ENCODE measurements at places on chromosomes 4 and X.

DNA sequence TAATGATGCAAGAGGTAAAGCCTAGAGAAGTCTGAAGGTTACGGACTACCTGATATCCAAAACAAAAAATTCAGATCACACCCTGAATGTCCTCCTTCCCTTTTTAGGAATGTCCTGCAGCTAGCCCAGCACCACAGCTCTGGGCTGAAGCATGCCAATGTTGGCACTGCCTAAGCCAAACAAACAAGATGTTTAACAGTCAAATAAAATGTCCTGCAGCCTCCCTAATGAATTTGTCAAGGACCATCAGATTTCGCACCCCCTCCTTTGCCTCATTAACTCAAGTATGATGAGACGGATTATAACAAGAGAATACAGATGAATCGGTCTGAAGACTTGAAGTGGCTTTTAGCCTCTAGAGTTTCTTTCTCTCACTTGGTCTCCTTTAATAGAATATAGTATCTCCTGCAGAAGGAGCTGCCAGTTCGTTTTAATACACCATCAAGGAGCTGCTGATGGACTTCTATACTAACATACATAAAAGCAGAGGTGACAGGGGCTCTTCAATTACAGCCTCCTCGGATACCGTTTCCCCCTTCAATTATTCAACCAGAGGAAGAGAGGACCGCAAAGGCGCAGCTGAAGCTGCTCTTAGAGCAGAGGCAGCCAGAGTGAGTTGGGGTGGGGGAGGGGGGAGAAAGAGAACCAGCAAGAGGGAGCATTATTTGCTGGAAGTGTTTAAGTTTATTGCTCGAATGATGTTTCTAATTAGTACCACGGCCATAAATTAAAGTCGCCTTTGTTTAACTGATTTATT, 3.0 kb upstream of the MAB21L2 start:
- no peak for DNase-seq

- no peak for DNase-seq
Measured at GRCh38 chr4:20916106-20916505, 215.8 kb downstream of the PACRGL start.

DNA sequence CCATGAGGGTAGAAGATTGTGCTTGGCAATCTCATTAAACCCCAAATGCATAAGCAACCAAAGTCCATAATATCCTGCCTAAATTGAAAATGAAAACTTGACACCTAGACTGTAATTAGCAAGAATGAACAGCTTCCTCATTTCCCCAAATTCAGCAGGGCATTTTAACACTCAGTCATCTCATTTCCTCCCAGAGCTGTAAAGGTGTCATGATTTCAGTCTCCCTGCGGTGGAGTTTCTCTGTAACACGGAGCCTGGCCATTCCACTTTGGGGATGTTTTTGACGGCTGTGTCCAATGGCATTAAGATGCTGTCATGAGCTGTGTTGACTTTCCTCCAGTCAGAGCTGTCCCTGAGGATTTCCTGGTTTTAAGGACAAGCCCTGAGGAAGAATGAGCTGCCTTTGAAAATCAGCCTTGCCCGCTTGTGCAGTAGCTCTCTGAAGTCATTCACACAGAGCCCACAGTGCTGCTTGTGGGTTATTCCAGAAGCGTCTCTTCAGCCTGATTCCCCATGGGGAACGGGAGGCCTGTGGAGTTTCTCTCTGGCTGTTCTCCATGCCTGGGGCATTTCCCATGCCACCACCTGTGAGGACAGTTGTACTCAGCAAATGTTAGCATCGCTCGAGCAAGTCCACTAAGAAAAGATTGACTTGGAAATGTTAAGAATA, 187.0 kb downstream of the MID1 start:
- no peak for DNase-seq

DNA sequence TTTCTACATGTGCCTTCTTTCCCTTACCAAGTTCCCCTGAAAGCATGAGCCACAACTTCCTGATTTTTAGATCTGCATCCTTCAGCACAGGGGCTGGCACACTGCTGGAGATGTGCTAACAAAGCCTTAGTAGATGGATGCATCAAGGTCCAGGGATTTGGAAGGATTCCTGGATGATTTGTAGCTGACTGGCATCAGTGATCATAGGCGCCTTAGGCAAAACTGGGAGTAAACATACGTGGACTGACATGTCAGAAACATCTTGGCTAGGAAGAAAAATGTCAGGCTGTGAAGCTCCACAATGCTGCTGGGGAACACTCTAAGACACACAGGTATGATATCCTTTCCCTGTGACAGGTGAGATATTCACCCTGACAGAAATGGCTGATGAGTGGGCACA, 156.4 kb downstream of the AMELX start:
- DNase-seq = no peak

DNA sequence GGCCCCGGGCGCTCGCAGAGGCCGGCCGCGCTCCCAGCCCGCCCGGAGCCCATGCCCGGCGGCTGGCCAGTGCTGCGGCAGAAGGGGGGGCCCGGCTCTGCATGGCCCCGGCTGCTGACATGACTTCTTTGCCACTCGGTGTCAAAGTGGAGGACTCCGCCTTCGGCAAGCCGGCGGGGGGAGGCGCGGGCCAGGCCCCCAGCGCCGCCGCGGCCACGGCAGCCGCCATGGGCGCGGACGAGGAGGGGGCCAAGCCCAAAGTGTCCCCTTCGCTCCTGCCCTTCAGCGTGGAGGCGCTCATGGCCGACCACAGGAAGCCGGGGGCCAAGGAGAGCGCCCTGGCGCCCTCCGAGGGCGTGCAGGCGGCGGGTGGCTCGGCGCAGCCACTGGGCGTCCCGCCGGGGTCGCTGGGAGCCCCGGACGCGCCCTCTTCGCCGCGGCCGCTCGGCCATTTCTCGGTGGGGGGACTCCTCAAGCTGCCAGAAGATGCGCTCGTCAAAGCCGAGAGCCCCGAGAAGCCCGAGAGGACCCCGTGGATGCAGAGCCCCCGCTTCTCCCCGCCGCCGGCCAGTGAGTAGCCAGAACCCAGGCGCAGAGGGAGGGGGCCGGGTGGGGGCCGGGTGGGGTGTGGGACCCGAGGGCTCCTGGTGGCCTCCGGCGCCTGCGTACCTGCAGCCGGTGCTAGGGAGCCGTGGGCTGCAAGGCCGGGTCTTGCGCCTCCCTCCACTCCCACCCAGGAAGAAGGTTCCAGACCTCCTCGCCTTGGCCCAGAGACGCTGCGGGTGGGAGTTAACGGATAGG, 534 bp downstream of the MSX1 start:
- DNase-seq = peak; percentile 46

DNA sequence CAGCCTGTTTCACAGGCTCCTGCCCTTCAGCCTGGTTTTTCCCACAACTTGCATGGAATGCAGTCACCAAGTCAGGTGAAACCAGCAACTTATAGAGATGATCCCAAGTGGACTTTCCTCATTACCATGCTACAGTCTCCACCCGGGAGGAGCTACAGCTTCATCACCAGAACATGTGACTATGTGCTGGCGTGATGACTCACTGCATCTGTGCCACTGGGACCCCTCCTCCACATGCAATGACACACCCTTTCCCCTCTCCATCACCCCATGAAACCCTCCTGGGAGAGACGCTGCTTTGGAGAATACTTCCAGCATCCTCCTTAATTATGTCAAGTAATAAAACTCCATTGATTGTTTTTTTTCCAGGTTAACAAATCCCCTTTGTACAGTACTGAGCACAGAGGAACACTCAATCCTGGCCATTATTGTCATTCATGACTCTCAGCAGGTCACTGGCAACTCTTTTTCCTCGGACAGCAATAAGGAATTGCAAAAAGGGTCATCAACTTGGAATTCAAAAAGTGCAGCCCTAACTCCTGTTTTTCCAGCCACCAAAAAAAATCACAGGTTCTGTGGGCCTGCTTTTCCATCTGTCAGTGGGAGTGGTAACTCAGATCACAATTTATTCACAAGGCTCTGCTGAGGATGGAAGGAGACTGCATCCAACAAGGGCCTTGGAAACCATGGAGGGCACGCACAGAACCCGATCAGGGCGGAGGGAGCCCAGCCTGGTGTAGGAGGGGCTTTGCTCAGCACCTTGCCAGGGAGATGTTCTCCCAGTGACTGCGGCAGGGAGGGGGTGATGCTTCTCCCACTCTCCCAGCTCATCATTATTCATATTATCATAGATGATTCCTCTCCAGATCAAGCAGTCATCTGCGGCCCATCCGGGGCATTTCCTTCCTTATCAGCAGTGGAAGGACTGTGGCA, 17.4 kb downstream of the QDPR start:
- DNase-seq = no peak

GRCh38 chr4:7766661-7767345, 172.9 kb downstream of the AFAP1 start:
- no peak for DNase-seq

GRCh38 chrX:110847334-110847733, 51.7 kb upstream of the CHRDL1 start:
- no peak for DNase-seq

- DNase-seq = no peak
Measured at GRCh38 chr4:116899561-116899960, 185.8 kb downstream of the TRAM1L1 start.

DNA sequence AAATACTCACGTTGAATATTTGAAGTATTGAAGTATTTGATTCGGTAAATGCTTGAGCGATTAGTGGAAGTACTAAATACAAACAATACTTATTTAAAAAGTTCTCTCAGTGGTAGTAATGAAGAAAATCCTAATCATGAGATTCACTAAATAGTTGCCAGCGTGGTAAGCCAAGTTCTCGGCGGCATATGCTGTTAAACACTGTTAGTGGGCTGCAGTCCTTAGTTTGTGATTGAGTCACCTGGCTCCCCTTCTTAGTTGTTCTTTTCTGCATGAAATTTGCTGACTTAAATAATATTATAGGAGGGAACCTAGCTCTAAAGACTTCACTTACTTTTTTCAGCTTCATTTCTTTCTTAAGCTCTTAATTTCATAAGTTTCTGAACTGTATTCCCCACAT, 51.4 kb downstream of the STIM2 start:
- DNase-seq = no peak

- no peak for DNase-seq
Measured at GRCh38 chr4:100881283-100881682, 363.5 kb upstream of the EMCN start.

DNA sequence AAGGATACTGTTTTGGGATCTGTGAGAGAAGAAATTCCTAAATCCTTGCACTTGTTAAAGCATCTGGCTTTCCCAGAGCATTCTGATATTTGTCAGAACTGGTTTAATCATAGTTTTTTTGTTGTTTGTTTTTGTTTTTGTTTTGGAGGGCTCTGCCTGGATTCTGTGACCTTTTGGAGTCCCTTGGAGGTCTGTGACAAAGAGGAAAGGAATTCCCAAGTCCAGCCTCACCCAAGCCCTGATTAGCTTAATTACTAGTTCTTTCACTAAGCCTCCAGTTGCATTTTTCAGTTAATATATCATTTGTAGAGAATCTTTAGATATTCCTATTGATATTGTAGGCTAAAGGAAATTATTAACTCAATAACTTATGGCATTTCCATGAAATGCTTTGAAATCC, 711 bp downstream of the ACE2 start:
- no peak for DNase-seq

GRCh38 chrX:72128881-72129280, 2.8 kb downstream of the RTL5 start:
- no peak for DNase-seq

- DNase-seq = no peak
Measured at GRCh38 chrX:124231451-124231759, 101.1 kb upstream of the TEX13D start.

DNA sequence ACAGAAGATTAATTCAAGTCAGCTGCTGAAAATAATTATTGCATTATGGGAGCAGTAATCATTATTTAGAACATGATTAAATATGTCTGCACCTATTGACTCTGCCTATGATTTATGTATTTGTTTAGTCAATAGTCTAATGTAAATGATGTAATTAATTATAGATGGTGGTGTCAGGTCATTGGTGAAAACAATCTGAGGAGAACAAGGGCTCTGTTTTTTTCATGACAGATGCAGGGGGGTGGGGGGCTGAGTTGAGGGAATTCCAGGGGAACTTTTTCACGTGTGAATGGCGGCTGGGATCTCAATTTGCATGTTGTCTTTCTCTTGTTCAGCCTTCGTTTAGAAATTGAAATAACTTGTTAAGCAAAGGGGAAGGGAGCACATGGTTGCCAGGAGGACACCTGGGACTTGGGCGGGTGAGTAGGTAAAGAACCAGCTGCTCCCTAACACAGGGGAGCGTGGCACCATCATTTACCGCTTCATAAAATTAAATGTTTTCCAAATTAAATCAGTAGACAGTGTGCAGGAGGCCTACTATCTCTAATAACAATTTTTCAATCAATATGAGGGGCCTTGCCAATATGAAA, 65.4 kb downstream of the NKX6-1 start:
- no peak for DNase-seq

GRCh38 chrX:45850775-45851433, 650.2 kb upstream of the DIPK2B start:
- DNase-seq = peak; percentile 29

GRCh38 chr4:123412700-123413512, 16.3 kb downstream of the SPRY1 start:
- no peak for DNase-seq

DNA sequence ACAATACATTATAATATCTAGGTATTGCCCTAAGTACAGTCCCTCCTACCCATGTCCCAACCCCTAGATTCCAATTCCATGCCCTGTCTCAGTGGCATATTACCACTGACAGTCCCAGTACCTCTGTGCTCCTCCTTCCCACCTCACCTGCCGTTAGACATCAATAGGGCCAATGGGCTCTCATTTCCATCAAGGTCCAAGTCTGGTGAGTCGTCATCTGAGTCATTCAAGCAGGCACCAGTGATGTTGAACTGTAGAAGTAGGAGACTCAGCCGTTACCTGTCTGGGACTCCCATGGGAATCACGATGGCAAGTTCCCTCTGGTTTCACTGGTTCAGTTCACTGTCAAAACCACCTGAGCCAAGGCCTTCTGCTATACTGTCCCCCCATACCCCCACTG, 51.7 kb downstream of the PHF8 start:
- no peak for DNase-seq

DNA sequence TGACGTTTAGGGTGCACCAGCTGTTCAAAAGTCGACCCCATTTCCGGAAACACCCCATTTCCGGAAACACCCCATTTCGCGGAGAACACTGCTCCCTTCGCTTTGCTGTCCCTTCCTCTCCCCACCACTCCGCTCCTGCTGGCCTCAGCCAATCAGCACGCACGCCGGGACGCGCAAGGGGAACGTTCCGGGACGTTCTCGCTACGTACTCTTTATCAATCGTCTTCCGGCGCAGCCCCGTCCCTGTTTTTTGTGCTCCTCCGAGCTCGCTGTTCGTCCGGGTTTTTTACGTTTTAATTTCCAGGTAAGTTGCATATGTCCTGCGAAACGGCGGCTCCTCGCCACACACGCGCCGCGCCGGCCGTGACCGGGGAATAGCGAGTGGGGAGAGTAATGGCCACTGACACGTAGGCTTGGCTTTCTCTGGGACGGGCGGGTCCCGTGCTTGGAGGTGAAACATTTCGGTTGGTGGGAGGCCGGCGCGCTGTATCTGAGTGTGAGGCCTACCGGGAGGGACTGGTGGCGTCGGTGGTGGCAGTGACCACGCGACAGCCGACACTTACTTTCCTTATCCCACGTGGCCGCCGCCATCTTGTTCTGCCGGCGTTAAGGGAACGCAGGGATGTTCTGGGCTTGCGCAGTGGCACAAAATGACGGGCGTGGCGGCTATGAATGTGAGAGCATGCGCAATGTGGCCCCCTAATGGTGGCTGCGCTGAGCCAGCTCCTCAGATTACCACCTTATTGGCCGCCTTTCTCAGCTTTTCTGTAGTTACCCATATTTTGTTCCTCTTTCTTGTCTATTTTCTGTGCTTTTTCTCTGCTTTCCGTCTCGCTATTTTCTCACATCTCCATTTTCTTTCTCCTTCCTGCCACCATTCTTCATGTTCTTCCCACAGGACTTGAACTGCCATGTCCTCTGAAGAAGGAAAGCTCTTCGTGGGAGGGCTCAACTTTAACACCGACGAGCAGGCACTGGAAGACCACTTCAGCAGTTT, at the start of gene RBM3:
Gene RBM3, plus strand, starts transcription at position 215 of the 997 bp plus-strand sequence. Its CDS starts 697 bp downstream, at position 912.
- peak; percentile 89 for DNase-seq

- no peak for DNase-seq
Measured at GRCh38 chr4:81447566-81448229, 24.0 kb downstream of the RASGEF1B start.
